ENCODE measurements at places on chromosomes 13 and 19.

GRCh38 chr19:15293781-15294491 lies 38.4 kb downstream of the BRD4 start:
- DNase-seq, result no peak

DNA sequence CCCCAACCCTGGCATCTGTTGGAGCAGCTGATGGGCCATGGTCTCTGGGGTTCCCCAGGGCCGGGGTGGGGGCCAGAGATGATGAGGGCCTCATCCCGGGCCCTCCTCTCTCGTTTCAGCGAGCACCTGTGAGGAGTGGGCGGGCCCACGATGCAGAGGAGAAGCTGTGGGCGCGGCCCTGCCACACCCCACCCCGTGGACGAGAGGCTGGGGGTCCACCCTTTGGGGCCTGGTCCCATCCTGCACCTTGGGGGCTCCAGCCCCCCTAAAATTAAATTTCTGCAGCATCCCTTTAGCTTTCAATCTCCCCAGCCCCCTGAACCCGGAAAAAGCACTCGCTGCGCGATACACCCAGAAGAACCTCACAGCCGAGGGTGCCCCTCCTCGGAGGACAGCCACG lies 5.6 kb downstream of the HMG20B start:
- DNase-seq, result no peak

DNA sequence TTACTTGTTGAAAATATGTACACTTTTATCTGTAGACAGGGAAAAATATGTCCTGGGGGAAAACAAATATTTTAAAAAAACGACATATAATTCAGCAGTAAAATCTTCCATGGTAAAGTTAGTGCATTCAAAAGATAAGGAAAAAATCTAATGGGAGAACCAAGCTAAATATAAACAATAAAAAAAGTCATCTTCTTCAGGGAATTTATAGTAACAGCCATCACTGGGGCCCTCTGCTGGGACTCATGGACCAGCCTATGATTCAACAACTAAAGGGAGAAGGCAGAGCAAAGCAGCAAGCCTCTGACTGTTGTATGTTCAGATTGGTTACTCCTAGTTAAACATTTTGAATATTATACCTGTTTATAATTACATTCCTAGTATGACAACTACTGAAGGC lies 93.0 kb downstream of the ITGBL1 start:
- DNase-seq, result no peak

DNA sequence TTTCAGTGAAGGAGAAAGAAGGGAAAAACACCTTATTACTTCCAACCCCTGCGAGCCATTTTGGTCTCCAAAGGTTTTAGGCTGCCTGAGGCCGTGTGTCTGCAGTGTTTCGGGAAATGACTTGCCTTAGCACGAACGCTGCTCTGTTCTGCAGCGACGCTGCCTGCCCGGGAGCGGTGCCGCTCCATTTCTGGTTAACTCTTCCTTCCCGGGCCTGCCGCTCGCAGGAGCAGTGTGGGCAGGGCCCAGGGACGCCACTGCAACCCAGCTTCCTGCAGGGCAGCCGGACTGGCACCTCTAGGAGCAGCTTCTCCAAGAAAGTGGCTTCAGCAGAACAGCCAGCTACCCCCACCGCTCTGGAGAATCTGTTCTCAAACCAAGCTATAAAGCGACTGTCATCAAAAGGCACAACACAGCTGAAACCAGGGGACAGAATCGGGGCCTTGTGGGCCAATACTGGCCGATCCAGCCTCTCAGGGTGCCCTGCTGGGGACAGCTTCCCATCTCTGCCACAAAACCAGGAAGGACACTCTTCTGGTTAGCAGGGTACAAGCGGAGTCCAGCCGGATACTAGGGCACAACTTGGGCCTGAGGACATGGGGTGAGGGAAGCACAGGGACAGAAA lies 72.2 kb downstream of the KCTD15 start:
- no peak for DNase-seq

DNA sequence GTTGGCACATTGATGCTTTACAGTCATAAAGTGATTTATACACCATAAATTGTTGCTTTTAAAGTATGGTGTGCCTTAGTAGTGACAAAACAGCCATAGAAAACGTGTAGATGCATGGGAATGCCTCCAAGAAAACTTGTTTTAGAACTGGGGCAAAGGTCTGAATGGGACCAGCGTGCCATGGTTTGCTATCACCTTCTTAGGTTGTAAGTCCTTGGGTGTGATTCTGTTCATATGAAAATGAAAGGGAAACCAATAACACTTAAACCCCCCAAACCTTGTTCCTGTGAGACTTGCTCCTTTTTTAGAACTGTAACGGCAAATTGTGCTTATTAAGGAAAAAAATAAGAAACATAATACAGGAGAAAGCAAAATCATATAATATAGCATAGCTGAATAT lies 603.3 kb upstream of the SLITRK6 start:
- no peak for DNase-seq

Data from CD4-positive, alpha-beta T cell treated with Interleukin-15 for 1 hour (primary cell).